ENCODE measurements at places on chromosomes 16 and 17.

DNA sequence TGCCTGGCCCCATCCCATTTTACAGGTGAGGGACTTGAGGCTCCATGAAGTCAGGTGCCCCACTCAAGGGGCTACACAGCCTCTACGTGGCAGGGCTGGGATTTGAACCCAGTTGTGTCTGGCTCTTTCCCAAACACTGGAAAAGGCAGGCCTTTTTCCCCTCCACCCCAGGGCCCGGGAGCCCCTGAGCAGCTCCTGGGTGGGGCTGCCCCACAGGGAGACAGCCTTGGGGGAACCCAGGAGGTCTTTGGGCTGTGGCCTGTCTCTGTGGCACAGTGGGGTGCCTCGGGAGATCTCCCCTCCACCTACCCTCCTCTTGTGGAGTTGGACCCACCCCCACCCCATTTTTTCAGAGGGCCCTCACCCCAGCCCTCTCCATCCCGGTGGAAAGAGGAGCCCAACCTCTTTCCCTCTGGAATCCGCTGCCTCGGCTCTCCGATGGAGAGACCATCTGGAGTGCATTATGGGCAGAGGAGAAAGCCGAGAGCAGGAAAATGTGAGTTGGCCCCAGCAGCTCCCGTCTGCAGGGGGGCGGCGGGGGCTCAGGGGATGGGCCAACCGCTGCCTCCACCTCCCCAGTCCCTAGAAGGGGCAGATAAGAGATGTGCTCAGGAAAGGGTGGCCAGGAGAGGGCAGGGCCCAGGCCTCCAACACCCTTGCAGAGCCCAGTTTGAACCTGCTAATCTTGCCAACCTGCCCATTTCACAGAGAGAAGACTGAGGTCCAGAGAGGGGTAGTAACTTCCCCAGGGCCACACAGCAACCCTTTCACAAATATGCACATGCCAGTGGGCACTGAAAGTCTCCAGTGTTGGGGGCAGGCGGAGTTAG is 15.4 kb upstream of the TMEM92 start:
- DNase-seq, result no peak

GRCh38 chr17:49640556-49640955 is 37.3 kb downstream of the SPOP start:
- no peak for DNase-seq

DNA sequence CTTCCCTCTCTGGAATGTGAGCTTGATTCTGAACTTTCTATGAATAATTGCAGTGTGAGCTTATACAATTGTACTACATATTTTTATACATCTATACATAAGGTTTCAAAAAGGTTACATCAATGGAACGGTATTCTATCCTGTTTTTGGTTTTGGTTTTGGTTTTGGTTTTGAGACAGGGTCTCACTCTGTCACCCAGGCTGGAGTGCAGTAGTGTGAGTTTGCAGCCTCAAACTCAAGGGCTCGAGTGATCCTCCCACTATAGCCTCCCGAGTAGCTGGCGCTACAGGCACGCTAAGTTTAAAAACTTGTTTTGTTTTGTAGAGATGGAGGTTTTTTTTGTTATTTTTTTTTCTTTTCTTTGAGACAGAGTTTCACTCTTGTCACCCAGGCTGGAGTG is 1.1 kb downstream of the CTRB1 start:
- DNase-seq, result no peak

DNA sequence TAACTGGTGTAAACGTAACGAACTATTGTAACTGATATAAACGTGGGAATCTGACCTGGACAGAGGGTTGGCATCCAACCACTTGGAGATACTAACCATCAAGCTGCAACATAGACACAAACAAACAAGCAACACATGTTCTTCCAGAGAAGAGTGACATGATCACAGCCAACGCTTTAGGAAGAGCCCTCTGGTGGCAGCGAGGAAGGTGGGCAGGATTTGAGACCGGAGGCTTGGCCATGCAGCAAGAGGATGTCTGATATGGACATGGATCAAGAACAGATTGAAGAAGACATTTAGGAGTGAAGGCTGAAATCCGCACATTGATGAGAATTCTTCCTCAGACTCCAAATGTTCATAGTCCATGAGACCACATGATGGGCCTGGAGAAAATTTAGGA is 40.3 kb upstream of the TNRC6A start:
- DNase-seq, result no peak

GRCh38 chr16:9151597-9151996 is 60.2 kb downstream of the HAPSTR1 start:
- DNase-seq, result no peak

DNA sequence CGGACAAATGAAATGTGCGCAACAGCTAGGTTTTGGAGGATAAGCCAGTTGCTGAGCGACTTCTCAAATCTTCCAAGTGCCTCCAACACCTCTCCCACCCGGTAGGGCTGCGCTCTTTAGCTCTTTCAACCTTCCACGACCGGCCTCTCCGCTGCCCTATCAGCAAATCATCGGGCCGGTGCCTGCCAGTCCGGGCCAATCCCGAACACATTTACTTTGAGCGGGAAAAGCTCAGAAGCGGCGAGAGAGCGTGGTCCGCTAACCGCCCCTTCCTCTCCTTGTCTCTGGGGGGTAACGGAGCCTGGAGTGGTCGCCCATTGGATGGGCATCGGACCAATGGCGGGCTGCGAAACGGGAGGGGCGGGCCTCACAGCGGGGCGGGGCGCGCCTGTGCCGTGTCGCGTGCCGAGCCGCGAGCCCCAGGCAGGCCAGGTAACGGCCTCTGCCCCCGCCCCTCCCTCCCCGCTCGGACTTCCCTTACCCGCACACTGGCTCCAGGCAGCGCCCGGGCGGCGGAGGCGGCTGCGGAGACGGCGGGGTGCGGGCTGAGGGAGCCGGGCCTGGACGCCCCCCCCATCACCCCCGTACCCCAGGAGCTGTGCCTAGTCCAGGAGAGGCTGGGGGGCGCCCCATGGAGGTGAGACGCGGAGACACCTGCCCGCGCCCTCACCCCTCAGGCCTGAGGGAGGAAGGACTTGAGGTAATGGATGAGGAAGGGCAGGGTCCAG is at the start of gene MEIOC:
Gene MEIOC, plus strand, starts transcription at position 486 of the 728 bp plus-strand sequence. Its CDS starts 146 bp downstream, at position 632.
- DNase-seq, result peak; percentile 27

- DNase-seq, result no peak
Measured at GRCh38 chr16:67535201-67535600, 6.6 kb downstream of the RIPOR1 start.

DNA sequence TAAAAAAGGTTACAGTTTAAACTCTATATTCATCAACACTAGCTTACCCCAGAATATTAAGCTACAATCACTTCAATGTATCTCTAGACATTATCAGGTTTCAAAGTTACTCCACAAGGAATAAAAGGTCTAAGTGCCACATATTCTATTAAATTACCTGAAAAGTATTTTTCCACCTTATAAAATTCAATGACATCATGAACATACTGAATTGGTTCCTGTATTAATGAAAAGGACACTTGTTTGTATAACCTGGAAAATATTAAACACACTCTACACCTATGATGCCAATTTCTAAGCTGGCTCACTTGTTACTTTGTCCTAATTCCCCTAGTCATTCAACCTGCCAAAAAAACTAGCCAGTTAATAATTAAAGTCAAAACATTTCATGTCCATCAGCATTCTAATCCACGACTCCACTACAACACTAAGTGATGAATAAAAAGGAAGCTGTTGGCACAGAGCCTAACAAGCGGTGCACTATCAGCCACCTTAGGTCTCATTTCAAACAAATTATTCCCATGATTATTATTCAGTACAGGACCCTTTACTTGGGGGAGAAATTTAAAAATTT is 12.2 kb downstream of the MED13 start:
- no peak for DNase-seq

- no peak for DNase-seq
Measured at GRCh38 chr17:69286257-69286656, 40.7 kb downstream of the ABCA5 start.

- no peak for DNase-seq
Measured at GRCh38 chr16:2214719-2214968, at the start of gene PGP. PGP (minus strand) TSS chr16:2214840; CDS start chr16:2214777, 63 bp downstream.

GRCh38 chr17:82213251-82214011 is 789 bp upstream of the CCDC57 start:
- DNase-seq, result no peak

DNA sequence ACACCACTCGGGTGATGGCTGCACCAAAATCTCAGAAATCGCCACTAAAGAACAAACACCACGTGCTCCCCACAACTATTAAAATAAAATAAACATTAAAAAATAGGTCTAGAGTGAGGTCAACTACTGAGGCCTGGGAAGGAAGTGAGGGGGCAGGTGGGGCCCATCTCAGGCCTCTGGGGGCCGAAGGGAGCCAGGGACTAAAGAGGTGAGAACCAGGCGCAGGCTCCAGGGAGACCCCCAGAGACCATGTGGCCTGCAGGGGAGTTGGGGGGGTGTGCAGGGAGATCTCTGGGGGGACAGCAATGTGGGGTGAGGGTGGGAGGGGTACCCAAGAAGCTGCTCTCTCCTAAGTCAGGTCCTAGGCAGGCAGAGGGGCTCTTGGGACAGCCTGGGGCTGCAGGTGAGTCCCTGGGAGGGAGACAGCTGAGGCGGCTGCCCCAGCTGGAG is 111.3 kb upstream of the SMURF2 start:
- DNase-seq, result no peak

DNA sequence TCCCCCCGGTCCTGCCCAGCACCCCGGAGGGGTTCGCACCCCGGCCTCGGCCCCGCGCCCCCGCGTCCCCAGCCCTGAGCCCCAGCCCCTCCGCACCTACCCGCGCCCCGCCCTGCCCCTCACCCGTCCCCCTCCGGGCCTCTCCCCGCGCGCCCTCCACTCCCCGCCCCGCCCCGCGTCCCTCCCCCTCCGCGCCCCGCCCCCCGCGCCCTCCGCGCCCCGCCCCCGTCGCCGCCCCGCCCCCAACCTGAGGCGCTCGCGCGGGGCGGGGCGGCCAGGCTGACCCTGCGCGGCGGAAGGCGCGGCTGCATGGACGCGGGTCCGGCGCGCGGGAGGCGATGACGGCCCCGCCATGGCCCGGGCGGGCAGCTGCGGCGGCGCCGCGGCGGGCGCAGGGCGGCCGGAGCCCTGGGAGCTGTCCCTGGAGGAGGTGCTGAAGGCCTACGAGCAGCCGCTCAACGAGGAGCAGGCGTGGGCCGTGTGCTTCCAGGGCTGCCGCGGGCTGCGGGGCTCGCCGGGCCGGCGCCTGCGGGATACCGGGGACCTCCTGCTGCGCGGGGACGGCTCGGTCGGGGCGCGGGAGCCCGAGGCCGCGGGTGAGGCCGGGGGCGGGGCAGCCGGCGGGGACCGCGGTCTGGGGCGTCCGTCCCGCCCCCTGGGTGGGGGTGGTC is at the start of gene SPIRE2:
Gene SPIRE2, plus strand, starts transcription at position 277 of the 671 bp plus-strand sequence. Its CDS starts 76 bp downstream, at position 353.
- peak; percentile 85 for DNase-seq

- DNase-seq, result no peak
Measured at GRCh38 chr17:74824961-74825627, 34.6 kb downstream of the GRIN2C start.

DNA sequence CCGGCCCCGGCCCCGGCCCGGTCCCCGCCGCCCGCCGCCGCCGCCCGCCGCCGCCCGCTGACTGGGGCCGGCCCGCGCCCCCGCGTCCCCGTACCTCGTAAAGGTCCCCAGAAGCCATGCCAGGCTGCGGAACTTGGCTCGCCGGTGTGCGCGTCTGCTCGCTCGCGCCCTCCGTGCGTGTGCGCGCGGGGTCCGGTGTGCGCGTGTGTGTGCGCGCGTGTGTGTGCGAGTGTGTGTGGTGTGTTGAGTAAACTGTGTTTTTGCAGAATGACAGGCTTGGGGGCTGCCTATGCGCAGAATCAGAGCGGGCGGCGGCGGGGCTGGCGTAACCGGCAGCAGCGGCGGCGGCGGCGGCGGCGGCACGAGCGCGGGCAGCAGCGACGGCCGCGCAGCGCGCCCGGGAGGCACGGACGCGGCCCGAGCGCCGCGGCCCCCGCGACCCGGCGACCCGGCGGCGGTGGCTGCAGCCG is 307 bp downstream of the CDYL2 start:
- peak; percentile 46 for DNase-seq

- no peak for DNase-seq
Measured at GRCh38 chr16:27097800-27098230, 31.1 kb downstream of the C16orf82 start.

DNA sequence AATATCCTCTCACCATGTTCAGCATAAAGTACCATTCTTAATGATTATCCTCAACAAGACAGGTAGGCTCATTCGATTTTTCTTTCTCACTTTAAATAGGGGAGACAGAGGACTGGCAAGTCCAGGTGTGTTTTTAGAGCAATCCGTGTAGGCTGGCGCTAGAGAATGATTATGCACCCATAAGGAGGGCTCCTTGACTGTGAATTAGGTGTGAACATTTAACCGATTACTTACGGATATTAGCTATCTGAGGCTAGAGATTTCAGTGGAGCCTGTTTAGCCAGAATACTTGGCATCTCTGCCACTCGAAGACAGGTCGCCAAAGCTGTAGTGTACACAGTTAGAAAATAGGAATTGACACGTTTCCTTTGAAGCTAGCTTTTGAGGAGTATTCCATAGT is 1.9 kb downstream of the SEC14L1 start:
- no peak for DNase-seq

- DNase-seq, result no peak
Measured at GRCh38 chr16:67198238-67198734, 645 bp upstream of the ELMO3 start.

- no peak for DNase-seq
Measured at GRCh38 chr17:78322858-78323455, 36.9 kb downstream of the SOCS3 start.

GRCh38 chr16:54506741-54507500 is 220.3 kb upstream of the IRX3 start:
- DNase-seq, result no peak
